ENCODE measurements at places on chromosomes 2 and 18.

GRCh38 chr2:8684878-8685696, 3.2 kb downstream of the ID2 start:
- no peak for DNase-seq

GRCh38 chr2:216308576-216308975, 63.7 kb downstream of the MARCHF4 start:
- DNase-seq = no peak

DNA sequence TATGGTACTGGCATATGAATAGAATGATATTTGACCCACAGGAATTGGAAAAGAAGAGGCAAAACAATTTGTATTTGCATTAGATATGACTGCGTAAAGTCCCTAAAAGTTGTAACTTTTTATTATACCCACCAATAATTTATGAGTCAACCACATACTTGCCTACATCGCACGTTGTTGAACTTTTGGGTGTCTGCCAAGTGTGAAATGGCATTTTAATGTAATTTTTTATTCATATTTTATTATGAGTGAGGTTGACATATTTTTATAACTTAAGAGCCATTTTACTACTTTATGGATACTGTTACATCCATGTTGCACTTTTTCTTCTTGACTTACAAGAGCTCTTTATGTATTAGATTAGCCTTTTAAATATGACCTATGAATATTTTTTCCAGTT, 4.6 kb downstream of the DSC2 start:
- no peak for DNase-seq

DNA sequence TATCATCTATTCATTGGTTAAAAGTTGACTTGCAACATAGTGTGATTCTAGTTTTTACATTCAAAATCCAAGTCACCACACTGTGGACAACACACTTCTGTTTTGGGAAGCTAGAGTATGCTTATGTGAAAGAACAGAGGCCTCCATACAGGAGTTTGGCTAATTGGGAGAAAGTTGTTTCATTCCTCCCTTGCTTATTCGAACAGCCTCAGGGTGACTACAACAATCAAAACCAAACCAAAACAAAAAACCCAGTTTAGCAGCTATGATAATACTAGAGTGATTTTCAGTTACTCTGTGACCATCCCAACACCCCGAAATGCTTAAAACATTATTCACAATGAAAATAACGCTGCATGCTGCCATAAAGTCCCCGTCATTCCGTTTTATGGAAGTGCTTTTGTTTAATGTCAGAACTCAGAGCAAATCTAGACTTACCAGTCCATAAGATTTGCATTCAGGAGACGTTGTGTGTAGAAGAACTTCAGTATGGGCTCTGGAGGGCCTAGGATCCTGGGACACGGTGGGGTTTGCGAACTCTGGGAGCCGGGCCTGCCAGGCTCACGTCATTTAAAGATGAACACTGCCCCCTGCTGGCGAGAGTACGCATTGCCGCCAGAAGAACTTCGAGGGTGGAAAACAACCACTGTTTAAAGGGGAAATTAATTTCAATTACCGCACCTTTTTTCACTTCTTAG, 111.4 kb downstream of the FTCDNL1 start:
- peak; percentile 4 for DNase-seq

GRCh38 chr2:70916291-70916690, 19.4 kb upstream of the ATP6V1B1 start:
- no peak for DNase-seq

DNA sequence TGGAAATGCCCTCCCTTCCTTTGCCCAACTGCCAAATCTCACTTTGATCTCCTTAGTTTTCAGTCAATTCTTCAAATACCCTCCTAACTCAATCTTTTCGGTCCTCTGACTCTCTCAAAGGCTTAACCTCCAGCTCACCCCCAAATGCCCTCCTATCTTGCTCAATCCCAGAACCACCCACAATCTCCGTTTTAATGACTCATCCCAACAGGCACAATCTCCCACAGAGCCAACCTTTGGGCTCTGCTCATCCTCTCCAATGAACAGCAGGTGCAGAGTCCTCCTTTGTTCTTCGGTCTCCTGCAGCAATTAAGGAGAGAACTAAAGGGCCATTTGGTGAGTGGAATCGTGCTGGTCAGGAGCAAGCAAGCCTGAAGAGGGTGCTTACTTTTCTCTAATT, 366.1 kb upstream of the CRIM1 start:
- DNase-seq = no peak

GRCh38 chr2:142877216-142877838, at the start of gene KYNU:
TSS of gene KYNU (plus strand) at chr2:142877664. CDS start at chr2:142885368, 7,704 bp downstream.
- no peak for DNase-seq

GRCh38 chr2:187655001-187655400, 100.8 kb upstream of the TFPI start:
- no peak for DNase-seq

- DNase-seq = no peak
Observed at GRCh38 chr2:8851811-8852560, 14.6 kb upstream of the KIDINS220 start.

- no peak for DNase-seq
Observed at GRCh38 chr18:56038171-56039030, 450.4 kb upstream of the TCF4 start.

DNA sequence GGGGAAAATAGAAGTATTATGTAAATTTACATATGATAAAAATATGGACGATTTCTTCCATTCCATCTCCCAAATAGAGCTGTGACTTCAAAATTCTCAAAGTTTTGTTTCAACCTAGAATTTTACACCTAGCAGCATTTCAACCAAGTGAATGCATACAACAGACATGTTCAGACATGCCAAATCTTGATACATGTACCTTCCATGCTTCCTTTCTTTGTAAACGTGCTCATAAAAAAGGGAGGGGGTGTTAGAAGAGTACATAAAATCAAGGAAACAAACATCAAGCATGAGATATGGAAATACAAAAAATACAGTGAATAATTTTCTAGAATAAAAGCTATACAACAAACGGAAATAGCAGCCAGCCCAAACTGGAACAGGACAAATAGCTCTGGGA, 974.2 kb downstream of the ERBB4 start:
- no peak for DNase-seq

- DNase-seq = no peak
Observed at GRCh38 chr2:241890524-241891235, 21.2 kb downstream of the RTP5 start.

DNA sequence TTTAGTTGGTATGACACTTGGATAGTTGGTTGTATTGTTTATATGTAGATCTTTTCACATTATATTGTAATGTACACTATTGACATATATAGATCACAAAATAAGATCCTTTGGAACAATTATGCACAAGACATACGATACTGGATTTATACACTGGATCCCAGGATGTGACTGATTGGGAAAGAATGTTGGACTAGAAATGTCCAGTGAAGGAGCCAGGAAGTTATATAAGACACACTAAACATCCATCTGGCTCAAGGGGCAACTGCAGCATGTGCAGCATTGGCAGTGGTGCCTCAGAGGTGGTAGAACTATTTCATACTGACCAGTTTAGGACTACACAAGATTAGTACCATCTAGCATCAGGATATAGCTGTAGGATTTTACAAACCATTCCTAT, 104.9 kb downstream of the TRABD2A start:
- DNase-seq = no peak

DNA sequence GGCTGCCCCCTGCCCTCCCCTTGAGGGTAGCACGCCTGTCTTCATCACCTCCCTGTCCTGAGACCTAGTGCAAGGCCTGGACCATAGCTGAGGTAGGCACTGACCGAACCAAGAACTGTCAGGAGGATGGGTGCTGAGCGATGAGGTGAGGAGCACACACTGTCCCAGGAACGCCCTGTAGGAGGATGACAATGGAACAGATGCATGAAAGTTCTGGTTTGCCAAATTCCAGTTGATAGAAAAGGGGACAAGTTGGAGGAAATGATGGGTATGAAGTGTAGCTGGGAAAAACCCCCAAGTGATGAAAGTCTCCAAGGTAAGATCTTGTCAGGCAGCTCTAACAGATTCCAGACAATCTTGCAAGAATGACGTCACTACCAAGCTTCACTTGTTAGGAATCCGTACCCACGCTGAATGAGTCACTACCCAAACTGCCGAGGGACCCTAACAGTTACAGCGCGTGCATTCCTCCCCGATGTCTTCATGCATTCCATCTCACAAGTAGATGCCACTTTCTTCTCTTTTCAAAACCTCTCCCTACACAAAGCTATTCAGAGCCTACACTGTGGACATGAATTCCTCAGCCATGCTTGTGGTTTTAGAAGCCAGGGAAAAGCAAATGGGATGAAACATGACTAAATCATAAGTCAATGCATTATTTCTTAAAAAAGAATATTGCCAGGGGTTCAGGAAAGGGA, 27.6 kb downstream of the MRPL33 start:
- no peak for DNase-seq

DNA sequence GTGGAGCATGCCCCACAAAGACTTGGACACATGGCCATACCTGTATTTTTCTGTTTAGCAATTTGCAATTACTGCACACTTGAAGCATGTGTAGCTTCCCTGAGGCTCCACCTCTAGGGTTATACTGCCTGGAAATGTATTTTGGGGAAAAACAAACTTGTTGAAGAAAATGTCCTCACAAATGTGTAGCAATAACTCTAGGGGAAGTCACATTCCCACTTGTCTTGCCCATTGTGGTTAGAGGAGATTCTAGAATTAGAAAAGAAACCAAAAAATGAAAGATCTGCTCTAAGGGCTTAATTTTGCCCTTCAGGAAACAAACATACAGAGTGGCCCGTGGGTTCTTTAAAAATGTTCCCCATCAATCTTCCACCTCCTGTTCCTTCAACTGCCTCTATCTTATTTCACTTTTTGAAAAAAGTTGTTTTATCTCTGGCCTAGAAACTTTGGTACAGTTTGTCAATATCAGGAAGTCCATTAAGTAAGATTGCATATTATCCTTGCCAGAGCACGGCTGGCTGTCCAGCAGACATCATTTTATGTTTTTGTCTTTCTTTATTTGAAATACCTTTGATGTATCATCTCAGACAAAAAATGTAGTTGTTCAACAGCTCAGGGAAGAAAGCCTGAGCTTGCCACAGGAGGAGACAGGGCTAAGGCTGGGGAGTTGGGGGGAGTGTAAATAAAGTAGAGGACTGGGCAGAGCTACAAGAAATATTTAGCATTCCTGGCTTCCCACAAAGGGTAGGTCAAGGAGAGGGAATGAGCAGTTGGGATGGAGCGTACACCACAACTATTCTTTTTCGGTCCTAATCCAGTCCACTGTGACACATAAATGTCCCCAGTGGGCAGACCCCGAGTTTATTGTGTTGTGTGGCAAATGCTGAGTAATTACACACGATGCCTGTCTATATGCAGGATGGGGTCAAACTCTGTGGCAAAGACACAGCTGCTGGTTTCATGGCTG, 96.8 kb upstream of the CDC42EP3 start:
- DNase-seq = no peak

GRCh38 chr18:64972545-64972944, 778.3 kb upstream of the CDH7 start:
- no peak for DNase-seq

- no peak for DNase-seq
Observed at GRCh38 chr18:29028560-29028959, 851.6 kb upstream of the CDH2 start.

- DNase-seq = no peak
Observed at GRCh38 chr2:25297738-25298137, 44.0 kb downstream of the DNMT3A start.

GRCh38 chr2:217788669-217789002, 214.2 kb downstream of the TNS1 start:
- DNase-seq = no peak

DNA sequence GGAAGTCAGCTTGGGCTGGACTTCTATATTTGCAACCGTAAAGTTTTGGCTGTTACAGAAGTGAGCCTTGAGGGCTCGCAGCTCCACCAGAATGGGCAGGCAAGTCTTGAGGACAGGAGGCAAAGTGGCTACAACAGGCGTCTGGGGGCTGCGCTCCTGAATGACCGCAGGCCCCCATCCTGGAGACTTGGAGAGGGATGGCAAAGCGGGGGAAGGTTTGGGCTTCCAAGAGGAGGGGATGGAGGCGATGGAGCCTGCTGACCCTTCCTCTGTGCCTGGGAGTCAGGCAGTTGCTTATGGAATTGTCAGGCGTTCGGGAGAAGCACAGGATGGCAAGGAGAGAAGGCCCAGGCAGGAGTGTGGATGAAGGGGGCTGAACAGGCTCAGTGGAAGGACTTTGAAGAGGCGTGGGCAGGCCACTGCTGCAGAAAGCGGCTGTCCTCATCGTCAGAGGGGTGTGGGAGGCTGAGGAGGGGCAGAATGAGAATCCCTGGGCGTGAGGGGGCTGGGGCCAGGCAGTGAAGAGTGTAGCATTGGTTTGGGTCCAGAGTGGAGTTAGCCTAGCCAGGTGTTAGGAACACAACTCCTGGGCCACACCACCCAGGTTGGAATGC, 72.3 kb downstream of the INHBB start:
- DNase-seq = no peak

DNA sequence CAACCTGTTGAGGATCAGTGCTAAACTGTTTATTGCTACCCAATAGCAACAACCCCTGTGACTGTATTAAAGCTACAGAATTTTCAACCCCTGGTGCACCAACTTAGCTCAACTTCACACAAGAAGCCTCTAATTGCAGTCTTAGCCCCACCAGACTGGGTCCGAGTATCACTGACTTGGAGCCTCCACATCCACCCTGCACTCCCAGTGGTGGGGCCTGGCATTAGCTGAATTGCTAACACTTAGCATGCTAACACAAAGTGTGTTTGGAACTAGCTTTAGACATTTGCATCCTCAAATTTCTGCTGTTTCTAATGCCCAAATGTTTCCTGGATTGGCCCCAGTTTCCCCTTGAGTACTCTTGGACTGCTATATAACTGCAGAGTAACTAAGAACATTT, 298.6 kb downstream of the AGPS start:
- DNase-seq = no peak

DNA sequence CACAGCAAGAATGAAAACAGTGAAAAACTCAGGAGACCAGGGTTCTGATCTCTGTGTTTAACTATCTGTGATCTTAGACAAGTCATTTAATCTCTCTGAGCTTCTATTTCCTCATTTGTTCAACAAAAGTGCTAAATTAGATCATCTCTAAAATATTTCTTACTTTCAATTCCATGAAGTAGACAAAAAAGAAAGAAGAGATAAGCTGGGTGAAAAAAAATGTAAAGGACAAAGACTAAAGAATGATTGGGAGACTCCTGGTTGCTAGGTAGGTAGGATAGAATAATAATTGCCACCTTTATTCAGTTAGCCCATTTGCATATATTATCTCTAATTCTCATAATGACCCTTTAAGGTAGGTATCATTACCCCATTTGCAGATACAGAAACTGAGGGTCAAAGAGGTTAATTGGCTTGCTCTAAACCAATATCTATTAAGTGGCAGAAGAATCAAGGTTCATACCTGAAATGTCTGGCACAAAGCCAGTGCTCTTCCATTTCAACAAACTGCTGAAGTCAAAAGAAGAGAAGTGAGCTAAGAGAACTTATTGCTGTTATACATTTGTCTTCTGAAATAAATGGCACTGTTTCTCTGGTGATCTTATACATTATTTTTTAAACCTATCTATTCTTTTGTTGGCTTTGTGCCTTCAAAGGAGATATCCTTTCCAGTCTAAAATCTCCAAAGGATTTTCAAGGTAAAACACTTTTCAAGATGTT, 141.7 kb downstream of the OTX1 start:
- DNase-seq = no peak

DNA sequence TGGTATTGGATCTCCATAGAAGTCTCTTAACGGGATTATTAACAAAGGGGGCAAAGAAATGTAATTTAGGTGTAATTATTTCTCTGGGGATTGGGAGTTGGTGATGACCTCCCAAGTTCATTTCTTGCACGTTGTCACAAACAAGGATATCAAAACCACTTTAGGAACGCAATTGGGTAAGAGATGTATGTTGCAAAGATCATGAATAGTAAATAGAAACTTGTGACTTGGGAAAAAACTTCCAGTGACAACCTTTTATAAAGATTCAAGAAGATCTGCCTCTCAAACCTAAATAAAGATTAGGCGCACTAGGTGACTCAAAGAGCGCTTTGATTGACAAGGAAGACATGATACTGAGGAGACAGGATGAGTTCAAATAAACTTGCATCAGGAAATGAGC, 127.8 kb upstream of the TRIB2 start:
- no peak for DNase-seq
